Hematopoietic multipotent progenitor cell treated with erythropoietin and hydrocortisone succinate and interleukin-3 and kit ligand, for 17 days (in vitro differentiated cells): ENCODE measurements at places on chromosomes 12 and 14.
A peak's percentile ranks its signal among the peaks of the same experiment; 100 is the strongest.

DNA sequence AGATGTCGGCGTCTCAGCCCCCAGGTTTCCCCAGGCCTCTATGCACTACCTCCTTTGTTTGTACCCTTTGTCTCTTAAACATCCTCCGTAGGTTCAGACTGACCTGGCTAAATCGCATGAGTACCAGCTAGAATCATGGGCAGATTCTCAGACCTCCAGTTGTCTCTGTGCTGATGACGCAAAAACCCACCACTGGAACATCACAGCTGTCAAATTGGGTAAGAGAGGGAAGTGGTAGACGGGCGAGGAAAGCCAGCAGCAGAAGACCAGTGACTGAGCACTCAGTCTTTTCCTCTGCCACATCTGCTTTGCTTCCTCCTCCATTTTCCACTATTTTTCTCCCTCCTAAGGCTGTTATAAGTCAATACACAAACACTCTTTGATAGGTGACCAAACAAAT lies 29.7 kb downstream of the A2ML1 start:
- DNase-seq: no peak

- no peak for DNase-seq
Observed at GRCh38 chr12:105359856-105360255, 29.4 kb downstream of the C12orf75 start.

DNA sequence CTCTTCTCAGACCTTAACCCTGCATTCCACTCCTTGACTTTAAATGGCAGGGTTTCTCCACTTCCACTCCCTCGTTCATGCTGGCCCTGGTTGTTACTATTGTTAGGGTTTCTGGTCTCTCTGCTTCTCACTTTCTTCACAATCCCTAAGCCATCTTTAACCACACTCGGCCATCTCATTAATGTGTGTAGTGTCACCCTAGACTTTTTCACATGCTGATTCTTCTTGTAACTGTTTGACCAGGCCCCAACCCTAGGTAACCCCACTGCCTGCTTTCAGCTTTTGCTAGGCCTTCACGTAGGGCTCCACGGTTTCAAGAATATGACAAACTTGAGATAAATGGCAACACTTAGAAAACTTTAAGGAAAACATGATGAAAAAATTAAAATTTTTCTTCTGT lies 195.1 kb downstream of the IPO8 start:
- DNase-seq: no peak

DNA sequence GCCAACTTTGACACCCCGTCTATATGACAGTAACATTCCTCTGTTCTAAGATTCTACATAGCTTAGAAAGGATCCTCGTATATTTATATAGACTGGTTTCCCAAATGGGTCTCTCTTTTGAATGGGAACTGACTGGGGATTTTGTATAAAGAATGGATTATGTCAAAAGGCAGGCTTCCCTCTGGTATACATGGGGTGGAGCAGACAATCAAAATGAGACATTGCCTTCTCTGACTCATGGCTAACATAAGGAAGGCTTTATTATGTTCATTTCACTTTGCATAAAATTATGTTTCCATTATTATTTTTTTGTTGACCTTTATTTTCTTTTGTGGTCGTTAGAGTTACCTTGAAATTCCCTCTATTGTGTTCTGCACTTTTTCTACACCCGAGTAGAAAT lies 211.1 kb downstream of the ALG10B start:
- no peak for DNase-seq

GRCh38 chr14:71855399-71856036 lies 76.7 kb upstream of the RGS6 start:
- DNase-seq: peak; percentile 42

DNA sequence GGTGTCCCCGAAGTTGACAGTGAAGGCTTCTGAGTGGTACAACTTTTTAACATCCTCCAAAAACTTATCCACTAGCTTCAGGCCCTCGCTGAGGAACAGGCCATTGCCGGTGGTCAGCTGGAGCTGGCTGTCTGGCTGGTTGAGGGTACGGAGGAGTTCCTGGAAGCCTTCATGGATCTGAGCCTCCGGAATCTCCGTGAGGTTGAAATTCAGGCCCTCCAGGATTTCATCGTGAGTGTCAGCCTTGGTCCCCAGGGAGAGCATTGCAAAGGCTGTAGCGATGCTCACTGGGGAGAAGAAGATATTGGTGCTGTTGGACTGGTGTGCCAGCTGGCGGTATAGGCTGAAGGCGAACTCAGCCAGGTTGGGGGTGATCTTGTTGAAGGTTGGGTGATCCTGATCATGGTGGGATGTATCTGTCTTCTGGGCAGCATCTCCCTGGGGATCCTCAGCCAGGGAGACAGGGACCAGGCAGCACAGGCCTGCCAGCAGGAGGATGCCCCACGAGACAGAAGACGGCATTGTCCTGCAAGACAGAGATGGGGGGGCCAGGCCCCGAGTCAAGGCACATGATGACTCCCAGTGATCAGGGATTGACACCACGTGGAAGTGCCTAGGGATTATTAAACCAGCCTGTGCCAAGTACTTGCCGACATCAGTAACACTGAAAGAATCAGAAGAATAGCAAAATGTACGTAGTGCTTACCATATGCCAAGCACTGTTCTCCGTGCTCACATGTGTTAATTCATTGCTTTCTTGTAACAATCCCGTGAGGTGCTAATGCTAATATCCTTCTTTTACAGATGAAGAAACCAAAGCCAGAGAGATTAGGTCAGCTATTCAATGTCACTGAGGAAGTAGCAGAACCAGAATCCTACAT lies 5.4 kb downstream of the SERPINA1 start:
- DNase-seq: no peak

DNA sequence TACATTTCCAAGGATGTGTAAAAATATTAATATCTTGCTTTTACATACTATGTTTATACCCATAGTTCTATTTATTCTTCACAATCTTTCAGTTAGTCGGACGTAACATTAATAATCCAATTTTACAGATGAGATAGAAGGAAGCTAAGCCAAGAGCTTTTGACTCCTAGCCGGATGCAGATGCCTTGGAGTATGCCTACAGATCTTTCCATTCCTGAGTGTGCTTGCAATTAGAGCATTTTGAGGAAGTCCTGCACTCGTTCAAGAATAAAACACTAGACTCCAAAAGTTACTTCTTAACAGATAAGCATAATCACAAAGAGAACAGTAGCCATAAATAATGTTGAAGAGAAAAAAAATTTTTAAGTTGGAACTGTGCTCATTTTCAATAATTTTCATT lies 337.6 kb upstream of the CLEC14A start:
- no peak for DNase-seq

- DNase-seq: no peak
Observed at GRCh38 chr12:131699434-131699833, 11.5 kb upstream of the SFSWAP start.

DNA sequence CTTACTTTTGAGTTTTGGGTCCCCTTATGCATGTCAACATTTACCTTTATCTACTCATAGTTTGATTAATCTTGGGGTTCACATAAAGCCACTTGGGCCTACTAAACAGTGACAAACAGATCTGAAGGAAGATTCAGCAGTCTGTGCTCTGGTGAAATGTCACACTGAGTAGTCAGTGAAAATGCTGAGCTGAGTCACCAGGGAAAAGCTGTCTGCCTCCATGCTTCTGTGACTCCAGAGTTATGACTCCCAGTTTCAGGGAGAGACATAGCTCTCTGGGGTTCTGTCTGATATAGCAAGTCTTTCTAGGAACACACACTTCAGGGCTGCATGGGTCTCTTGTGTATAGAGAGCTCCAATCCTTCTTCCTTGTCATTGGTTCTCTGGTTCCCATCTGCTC lies 406.3 kb upstream of the FAR2 start:
- DNase-seq: no peak

DNA sequence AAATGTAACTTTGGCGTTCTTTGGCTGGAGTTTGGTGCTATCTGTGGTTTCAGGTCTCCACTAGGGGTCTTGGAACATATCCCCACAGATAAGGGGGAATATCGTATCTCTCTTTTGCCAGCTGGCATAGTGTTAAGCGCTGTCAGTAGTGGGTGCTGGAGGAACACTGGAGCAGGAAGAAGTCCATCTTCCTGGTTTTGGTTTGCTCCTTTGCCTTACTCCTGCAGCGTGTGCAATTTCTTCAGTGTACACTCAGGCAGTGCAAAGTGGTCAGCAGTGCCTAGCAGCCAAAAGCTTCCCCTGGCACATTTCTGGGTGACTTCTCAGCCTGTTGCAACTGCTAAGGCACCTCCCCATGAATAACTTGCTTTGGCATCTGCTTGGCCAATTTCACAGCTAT lies 11.7 kb upstream of the RIPK3 start:
- DNase-seq: no peak

DNA sequence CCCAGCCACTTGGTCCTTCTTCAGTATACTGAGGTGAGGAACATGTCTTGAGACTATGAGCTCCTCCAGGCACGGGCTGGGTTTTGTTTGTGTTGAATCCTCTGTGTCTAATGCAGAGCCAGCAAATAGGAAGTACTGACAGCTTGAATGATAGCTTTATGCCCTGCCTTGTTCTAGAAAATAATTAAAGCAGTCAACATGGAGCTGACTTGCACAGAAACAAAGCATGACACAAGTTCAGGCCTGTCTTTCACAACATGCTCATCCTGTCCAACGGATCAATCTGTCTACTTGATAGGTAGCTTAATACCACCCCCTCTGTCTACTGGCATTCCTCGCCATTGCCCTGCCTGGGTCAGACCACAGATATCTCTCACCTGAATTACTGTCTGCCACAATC lies 140.9 kb downstream of the ESRRB start:
- DNase-seq: no peak

GRCh38 chr14:23354990-23355389 lies 2.3 kb upstream of the SLC22A17 start:
- DNase-seq: no peak

GRCh38 chr12:89742337-89743022 lies 33.8 kb upstream of the ATP2B1 start:
- no peak for DNase-seq

DNA sequence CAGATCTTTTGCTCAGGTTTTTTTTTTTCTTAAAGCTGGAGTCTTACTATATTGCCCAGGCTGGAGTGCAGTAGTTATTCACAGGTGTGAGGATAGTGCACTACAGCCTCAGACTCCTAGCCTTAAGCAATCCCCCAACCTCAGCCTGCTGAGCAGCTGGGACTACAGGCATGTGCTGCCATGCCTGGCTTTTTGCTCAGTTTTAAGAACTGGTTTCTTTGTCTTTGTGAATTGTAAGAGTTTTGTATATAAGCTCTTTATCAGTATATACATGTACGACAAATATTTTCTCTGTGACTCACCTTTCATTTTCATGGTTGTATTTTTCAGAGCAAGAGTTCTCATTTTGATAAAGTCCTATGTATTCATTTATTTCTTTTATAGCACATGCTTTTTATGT lies 33.3 kb upstream of the C2CD5 start:
- no peak for DNase-seq

DNA sequence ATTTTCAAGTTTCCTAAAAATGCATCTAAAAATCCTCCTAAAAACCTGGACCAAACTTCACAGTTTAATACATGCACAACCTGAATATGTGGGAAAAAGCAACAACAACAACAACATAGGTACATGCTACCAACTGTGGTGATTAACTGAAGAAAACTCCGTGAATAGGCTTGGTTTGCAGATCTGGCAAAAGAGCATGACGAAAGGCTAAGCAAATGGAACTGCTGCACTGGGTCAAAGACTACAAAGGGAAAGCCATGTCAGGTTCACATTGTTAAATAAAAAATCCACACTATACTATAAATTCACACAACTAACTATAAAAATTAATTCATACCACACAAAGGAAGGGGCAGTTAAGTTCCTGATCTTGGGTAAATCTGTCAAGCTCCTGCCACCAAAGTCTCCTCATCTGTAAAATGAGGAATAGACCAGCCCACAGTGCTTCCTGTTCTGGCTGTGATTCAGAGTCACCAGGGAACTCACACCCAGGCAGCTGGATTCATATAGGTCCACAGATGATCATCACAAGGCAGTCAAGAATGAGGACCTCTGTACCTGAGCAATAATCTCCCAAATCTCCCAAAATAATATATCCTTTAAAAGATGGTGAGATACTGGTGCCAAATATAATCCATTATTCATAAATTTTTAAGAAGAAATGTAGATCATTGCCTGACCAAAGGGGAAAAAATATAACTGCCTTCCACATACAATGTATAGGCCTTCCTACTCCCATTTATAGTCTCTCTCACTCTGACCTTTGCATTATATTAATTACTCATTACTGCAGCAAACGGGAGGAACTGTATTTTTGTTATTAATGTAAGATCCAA lies 7.0 kb downstream of the CORO1C start:
- no peak for DNase-seq

DNA sequence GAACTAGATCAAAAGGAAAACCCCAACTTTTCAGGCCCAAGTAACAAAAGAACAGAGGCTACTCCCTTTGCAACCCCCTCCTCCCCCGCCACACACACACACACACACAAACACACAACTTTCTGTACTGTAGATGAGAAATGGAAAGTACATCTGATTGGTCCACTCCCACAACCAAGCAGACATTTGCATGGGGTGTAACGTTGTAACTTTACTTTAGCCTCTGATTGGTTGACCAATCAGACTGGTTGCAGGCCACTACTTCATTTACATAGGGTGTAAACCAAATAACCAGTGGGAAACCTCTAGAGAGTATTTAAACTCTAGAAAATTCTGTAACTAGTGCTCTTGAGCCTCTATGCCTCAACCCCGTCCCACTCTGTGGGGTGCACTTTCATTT lies 425.5 kb downstream of the GXYLT1 start:
- DNase-seq: no peak

DNA sequence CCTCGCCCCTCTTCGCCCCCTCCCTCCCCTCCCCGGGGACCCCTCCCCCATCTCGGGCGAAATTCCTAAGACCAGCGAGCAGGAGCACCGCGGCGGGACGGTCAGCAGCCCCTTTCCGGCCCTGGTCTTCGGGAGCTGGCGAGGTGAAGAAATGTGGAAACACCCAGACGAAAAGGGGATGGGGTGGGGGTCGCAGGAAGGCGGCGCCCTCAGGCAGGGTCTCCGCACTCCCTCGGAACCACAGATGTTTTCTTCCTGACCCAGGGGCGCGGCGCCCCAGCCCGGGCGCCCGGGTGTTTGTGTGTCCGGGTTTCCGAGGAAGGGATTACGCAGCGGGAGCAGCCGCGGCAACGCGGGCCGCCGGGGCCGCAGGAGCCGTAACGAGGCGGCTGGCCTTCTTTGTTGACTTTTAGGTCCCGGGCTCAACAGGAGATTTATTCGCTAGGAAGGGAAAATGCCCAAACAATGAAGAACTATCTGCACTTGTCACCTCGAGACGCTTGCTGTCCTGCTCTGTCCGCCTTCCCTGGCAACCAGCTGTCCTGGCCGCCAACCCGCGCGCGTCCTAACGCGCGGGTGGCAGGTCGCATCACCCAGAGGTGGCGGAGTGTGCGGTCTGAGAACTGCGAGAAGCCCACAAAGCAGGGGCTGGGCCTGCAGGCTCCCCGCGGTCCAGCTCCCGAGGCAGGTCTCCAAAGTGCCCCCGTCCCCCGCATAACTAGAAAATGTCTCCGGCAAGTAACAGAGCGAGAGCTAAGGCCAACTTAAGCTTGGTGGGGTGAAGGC lies 7.0 kb downstream of the FOXA1 start:
- DNase-seq: no peak
